ENCODE measurements at places on chromosomes 2 and 18.

DNA sequence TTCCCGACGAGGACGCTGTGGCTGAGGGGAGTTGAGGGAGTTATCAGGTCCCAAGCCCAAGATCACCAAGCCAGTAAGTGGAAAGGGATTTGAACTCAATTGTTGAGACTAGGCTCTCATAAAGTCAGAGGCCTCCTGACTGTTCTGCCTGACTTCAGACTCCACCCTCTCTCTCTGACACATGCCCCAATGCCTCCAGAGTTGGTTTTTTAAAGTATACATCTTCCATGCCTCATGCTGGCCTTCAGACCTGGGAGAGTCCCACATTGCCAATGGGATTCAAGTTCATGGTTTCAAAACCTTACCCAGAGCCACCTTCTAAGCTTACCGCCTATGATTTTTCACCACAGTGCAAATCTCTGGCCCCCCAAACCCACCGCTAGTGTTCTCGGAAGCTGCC lies 100.8 kb downstream of the RTN4 start:
- no peaks in the 10 kb centered on the region for H3K27me3 ChIP-seq
- H3K36me3 ChIP-seq, result no peaks in the 10 kb centered on the region
- DNase-seq, result no peak
- H3K27ac ChIP-seq, result no peak overlapping the region
- no peaks in the 10 kb centered on the region for H3K4me1 ChIP-seq

DNA sequence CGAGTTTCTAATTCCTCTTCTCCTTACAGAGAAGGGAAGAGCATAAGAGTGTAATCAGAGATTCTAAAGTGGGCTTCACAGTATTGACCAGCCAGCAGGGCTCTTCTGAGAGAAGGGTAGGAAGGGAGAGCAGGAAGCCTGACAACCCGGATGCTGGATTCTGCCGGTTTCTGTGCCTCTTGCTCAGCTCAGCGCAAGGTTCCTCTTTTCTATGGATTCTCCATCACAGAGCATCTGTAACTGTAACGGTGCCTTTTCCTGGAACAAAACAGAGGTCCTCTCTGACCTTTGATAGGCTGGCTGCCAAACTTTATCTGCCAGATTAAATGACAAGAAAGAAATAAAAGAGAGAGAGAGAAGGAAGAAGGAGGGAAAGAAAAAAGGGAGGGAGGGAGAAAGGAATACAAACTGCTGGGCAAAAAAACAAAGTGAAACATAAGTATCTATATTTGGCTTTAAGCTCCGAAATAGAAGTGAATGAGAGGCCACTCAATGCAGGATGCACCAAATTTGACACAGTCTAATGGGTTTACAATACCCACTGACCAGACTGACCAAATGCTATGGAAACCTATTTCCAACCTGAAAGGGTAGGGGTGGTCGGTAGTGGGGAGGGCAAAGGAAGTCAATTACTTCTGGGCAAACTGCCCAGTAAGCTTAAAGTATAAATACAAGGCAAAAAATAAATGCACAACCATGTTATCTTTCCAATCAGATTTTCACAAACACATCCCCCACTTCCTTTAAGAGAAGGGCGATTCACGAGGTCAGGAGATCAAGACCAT lies 59.2 kb downstream of the PIEZO2 start:
- no peak for DNase-seq
- no peak overlapping the region for H3K27ac ChIP-seq
- H3K27me3 ChIP-seq, result no peaks in the 10 kb centered on the region
- H3K36me3 ChIP-seq, result no peaks in the 10 kb centered on the region
- H3K4me3 ChIP-seq, result no peak overlapping the region

DNA sequence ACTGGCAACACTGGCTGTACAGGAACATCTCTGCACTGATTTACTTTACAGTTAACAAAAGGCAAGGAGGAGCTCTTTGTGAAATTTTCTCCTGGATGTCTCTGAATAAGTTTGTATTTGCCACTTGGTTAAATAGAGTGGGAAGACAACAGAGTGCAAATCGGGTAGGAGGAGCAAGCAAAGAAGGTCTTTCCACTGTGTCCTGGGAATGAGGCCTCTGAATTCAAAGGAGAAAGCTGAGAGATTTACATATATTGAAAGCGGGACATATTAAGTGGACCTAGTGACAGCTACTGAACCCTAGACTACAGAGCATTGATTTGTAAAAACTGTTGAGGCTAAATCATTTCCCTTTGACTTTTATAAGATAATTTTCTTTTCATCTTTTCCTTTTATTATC lies 117.4 kb upstream of the CHRNA1 start:
- no peaks in the 10 kb centered on the region for H3K27me3 ChIP-seq
- no peak overlapping the region for H3K4me3 ChIP-seq
- no peaks in the 10 kb centered on the region for H3K4me1 ChIP-seq
- no peak for DNase-seq

- DNase-seq, result no peak
- H3K36me3 ChIP-seq, result no peaks in the 10 kb centered on the region
- no peaks in the 10 kb centered on the region for H3K4me1 ChIP-seq
- H3K27ac ChIP-seq, result no peak overlapping the region
- H3K4me3 ChIP-seq, result no peak overlapping the region
Measured at GRCh38 chr2:107340955-107341354, 455.0 kb upstream of the ST6GAL2 start.
